K562 (cell line): ENCODE measurements at places on chromosomes 6 and 20. TPM values are rescaled to one million over a fixed set of nuclear protein-coding genes. Genes with fewer than 3 reads are reported as not detected.

DNA sequence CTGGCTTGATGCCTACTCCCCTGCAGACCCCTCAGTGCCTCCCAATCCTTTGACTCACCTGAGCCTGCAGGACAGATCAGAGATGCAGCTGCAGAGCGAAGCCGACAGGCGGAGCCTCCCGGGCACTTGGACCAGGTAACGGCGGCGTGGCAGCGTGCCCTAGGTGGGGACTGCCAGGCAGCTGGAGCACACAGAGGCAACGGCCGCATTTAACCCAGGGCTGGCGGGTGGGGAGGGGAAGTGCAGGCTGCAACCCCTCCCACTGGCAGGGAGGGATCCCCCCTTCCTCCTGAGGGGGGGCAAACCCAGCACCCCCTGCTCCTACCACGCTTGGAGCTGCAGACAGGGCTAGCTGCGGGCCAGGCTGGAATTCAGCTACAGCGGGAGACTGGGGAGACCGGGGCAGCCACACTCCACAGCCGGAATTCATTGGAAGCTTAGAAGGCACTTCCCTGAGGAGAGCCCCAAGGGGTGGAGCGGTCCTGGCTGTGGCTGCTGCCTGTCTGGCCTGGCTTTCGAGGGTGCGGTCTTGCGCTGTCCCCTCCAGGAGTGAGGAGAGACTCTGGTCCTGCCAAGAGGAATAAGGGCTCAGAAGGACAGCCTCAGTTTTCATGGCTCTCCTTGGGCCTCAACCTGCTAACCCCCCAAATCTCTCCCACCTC lies at the start of gene MATN4:
Gene MATN4, minus strand, starts transcription at position 183 of the 662 bp plus-strand sequence. CDS start 2,717 bp downstream, outside the sequence.
- no peaks in the 10 kb centered on the region for H3K36me3 ChIP-seq
- no peak within 1 kb of the TSS for H3K27ac ChIP-seq
- peaks cover 3% of the 10 kb centered on the region; the same call in 2 of the 3 replicates for H3K27me3 ChIP-seq

GRCh38 chr6:17919496-17919895 lies 67.9 kb downstream of the KIF13A start:
- H3K27ac ChIP-seq, result no peak overlapping the region
- H3K4me1 ChIP-seq, result peaks cover 16% of the 10 kb centered on the region
- no peaks in the 10 kb centered on the region for H3K27me3 ChIP-seq
- no peak for DNase-seq

Gene SGK2
- 0.20 and 0.31 TPM in 2 replicates for total RNA-seq

DNA sequence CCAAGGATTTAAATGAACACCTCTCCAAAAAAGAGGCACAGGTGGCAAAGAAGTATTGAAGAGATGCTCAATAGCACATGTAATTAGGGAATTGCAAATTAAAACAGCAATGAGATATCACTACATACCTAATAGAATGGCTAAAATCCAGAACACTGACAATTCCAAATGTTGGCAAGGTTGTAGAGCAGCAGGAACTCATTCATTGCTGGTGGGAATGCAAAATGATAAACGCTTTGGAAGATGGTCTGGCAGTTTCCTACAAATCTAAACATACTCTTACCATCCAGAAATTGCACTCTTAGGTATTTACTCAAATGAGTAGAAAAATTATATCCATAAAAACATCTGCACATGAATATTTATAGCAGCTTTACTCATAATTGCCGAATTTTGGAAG lies 17.0 kb downstream of the CD93 start:
- DNase-seq, result no peak
- H3K27ac ChIP-seq, result no peak overlapping the region
- H3K36me3 ChIP-seq, result no peaks in the 10 kb centered on the region
- H3K4me3 ChIP-seq, result no peak overlapping the region
- H3K4me1 ChIP-seq, result no peaks in the 10 kb centered on the region
- H3K27me3 ChIP-seq, result no peaks in the 10 kb centered on the region

DNA sequence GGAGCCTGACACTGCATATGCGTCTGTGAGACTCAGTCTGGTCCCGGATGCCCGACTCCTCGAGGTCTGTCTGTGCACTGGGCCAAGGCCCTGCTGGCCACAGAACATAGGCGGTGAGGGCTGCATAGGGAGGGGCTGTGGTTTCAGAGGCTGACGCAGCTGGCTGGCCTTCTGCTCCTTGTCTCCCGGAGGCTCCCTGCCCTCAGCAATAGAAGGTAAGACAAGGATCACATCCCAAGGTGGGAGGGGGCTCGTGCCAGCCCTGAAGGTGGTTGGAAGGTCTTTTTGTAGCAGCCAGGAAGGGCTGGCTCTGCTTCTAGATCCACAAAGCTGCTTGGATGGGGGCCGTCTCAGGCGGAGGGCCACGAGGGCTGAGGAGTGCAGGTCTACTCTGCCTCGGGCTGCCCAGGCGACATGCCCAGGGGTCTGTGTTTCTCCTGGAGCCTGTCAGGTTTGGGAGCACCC lies 239.8 kb upstream of the SULF2 start:
- H3K36me3 ChIP-seq, result no peaks in the 10 kb centered on the region
- peaks cover 11% of the 10 kb centered on the region for H3K27me3 ChIP-seq
- H3K4me3 ChIP-seq, result no peak overlapping the region
- H3K4me1 ChIP-seq, result no peaks in the 10 kb centered on the region
- DNase-seq, result no peak

Gene TCP11
- total RNA-seq, result not detected in 2 replicates

GRCh38 chr6:24273096-24273870 lies 84.6 kb downstream of the DCDC2 start:
- no peak overlapping the region for H3K4me3 ChIP-seq
- H3K4me1 ChIP-seq, result no peaks in the 10 kb centered on the region
- no peaks in the 10 kb centered on the region for H3K27me3 ChIP-seq

Gene GJA10
- not detected in 2 replicates for total RNA-seq

DNA sequence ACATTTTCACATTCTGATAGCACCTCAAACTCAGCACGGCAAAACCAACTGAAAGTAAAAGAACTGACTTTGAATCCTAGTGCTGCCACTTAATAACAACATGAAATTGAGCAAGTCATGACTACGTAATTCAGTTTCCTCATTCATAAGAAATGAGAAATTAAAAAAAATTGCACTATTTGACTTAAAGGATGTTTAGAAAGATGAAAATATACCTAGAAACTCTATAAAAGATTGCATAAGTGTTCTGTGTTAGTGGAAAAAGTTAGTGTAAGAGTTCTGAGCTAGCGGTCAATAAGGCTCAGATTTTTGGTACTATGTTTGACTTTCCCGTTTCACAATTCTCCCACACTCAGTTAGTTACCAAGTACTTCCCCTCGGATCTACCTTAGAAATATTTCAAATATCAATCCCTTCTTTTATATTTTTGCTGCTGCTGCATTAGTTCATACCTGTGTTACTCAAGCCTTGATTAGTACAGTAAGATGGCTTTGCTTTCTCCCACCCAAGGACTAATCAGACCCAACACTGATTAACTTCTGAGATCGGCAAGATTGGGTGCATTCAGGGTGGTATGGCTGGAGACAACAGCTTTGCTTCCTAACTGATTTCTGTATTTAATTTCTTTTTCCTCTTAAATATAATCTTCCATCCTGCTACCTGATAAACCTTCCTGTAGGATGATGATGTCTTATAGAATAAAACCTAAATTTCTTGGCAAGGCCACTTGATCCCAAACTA lies 25.9 kb downstream of the ECHDC1 start:
- no peak for DNase-seq
- no peaks in the 10 kb centered on the region for H3K4me1 ChIP-seq
- H3K27me3 ChIP-seq, result no peaks in the 10 kb centered on the region
- H3K27ac ChIP-seq, result no peak overlapping the region

Gene NMBR
- total RNA-seq, result not detected in 2 replicates

- peak; percentile 30 for DNase-seq
- H3K27me3 ChIP-seq, result no peaks in the 10 kb centered on the region
- H3K27ac ChIP-seq, result 0 out of 3 replicates have a peak overlapping the region, but pooled peaks have one; percentile 0
- no peaks in the 10 kb centered on the region for H3K4me1 ChIP-seq
- peaks cover 77% of the 10 kb centered on the region; the same call in 2 of the 3 replicates for H3K36me3 ChIP-seq
These were observed 10.5 kb upstream of the CLDN20 start for GRCh38 chr6:155253337-155253736.

DNA sequence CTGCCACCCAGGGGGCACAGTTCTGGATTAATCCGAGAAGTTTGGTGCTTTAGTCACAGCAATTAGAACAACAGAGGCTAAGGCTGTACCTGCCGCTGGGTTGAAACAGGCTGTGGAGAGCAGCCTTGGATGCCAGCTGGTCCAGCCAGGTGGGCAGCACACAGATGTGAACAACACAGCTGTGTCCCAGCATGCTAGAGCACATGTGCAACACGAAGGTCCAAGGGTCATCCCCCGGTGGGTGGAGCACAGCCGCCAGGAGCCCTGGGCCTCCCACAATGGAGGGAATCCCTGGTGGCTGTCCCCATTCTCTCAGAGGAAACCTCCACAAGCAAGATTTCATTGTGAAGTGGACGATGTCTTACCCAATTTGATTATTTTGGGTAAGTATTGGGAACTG lies 99.2 kb upstream of the SYNDIG1 start:
- no peak overlapping the region for H3K4me3 ChIP-seq
- no peaks in the 10 kb centered on the region for H3K36me3 ChIP-seq
- no peaks in the 10 kb centered on the region for H3K27me3 ChIP-seq
- no peaks in the 10 kb centered on the region for H3K4me1 ChIP-seq

- peaks cover 28% of the 10 kb centered on the region for H3K4me1 ChIP-seq
- H3K36me3 ChIP-seq, result no peaks in the 10 kb centered on the region
- no peak overlapping the region for H3K4me3 ChIP-seq
These were observed 12.6 kb upstream of the BNIP5 start for GRCh38 chr6:36349240-36349639.

GRCh38 chr6:3746119-3746691 lies 5.3 kb downstream of the PXDC1 start:
- no peaks in the 10 kb centered on the region for H3K36me3 ChIP-seq
- no peak for DNase-seq
- H3K4me3 ChIP-seq, result no peak overlapping the region
- peaks cover 8% of the 10 kb centered on the region; the same call in 2 of the 3 replicates for H3K4me1 ChIP-seq
- peaks cover 25% of the 10 kb centered on the region; the same call in 2 of the 3 replicates for H3K27me3 ChIP-seq
- no peak overlapping the region for H3K27ac ChIP-seq

GRCh38 chr6:27687154-27688013 lies 214.5 kb upstream of the ZNF184 start:
- peak overlapping the region; percentile 63 for H3K4me3 ChIP-seq
- peak overlapping the region; percentile 78 for H3K27ac ChIP-seq
- peak; percentile 97 for DNase-seq
